ENCODE measurements at places on chromosomes 1 and 21.

DNA sequence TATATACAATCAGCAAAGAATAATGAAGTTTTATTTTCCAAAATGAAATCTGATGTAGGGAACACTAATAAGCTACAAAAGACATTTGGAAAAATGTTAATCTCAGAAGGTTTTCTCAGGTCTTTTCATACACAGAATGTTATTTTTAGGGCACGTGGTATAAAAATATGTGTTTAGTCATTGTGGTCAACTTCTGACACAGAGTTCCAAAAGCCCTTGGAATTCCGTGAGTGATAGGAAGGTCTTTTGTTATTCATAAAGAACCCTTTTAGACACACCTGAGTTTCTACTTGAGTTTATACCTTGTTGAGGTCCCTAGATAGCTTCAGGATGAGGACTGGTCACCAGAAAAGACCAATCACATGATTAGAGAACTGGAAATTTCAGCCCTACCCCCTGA, 277.6 kb upstream of the NCAM2 start:
- DNase-seq, result no peak

DNA sequence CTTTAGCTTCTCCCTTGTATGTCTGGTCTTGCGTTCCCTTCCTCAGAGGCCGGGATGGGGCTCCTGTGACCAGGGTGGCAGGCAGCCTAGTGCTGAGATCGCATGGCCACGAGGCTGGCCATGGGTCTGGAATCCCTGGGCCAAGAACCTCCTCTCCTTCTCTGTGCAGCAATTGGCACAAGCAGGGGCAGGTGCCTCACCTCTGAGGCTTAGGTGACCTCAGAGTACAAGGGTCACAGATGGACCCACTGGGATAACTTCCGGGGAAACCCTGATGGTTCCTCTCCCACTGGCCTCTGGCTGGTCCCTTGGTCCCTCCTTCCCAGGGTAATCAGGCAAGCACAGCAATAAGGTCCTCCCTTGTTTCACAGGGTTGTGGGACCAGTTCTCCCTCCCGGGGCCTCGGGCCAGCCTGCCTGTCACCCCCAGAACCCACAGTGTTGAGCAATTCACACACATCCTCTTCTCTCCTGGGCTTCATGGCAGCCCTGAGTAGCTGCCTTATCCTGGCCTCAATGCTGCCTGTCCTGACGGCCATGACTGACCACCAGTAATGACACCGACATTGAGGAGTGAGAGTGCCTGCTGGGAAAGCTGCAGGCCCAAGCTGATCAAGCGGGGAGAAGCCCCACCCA, 38.6 kb downstream of the BMP8A start:
- no peak for DNase-seq

- no peak for DNase-seq
Measured at GRCh38 chr1:54928327-54928726, 41.3 kb upstream of the DHCR24 start.

DNA sequence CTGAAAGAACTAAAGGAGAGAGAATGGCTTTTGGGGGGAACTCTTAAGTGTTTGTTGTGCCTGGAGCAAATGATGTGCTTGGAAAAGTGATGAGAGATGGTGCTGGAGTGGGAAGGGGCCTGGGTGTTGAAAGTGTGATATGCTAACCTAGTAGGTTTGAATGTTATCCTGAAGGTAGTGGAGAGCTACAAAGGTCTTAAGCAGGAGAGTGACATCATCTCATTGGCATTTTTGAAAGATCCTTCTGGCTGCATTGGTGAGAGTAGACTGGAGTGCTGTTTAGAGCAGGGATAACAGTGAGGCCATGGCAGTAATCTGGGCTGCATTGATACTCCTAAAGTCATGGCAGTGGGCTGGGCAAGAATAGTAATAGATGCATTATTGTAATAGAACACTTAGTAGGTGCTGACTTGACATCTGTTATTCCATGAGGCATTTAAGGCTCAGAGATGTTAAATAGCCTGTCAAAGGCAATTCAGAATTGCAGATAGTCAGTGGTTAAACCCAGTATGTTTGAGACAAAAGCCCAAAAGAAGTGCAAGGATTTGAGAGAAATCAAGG, 44.5 kb downstream of the MDM4 start:
- DNase-seq, result no peak

GRCh38 chr1:209250861-209251636, 332.5 kb upstream of the CAMK1G start:
- DNase-seq, result no peak

- no peak for DNase-seq
Measured at GRCh38 chr1:241598249-241598648, 41.9 kb downstream of the CHML start.
